Right lobe of liver (tissue), 6 donors: ENCODE measurements at places on chromosomes 2 and 18. TPM values are rescaled to one million over a fixed set of nuclear protein-coding genes. Genes with fewer than 3 reads are reported as not detected.

SCYGR8 gene
- total RNA-seq: not detected

INO80C gene
- 7.3 TPM for total RNA-seq

DHX57 gene
- 4.5 TPM for total RNA-seq

LCT gene
- 0.12 TPM for total RNA-seq

FZD7 gene
- total RNA-seq: 0.49 TPM

STARD6 gene
- total RNA-seq: not detected

ZAP70 gene
- total RNA-seq: 1.1 TPM
